Fibroblast of skin of scalp (primary cell): ENCODE measurements at places on chromosomes 1 and 21.
A peak's percentile ranks its signal among the peaks of the same experiment; 100 is the strongest.

DNA sequence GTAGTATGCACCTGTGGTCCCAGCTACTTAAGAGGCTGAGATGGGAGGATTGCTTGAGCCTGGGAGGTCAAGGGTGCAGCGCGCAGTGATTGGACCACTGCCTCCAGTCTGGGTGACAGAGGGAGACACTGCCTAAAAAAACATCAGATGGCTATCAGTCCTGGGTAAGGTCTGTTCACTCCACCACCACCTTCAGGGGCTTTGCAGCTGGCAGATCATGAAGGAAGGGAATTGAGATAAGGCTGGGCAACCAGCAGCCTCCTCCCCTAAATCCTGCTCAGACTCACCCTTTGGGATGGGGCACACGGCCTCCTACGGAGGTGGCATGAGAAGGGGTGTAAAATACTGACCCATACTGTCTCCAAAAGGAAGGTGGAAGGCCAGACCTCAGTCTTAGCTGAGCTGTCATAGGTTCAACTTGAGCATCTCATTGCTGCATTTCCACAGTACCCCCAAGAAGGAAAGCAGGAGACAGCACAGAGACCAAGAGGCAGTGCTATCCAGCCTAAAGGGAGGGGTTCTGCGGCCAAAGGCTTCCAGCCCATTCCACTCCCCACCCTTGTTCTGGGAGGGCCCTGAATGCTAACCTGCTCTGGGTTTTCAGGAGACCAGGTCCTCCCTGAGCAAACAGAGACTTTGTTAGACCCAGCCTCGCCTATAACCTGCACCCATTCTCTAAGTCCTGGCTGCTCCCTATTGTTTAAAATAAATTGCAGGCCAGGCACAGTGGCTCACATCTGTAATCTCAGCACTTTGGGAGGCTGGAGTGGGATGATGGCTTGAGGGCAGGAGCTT, 13.7 kb downstream of the SLC45A3 start:
- DNase-seq = no peak

DNA sequence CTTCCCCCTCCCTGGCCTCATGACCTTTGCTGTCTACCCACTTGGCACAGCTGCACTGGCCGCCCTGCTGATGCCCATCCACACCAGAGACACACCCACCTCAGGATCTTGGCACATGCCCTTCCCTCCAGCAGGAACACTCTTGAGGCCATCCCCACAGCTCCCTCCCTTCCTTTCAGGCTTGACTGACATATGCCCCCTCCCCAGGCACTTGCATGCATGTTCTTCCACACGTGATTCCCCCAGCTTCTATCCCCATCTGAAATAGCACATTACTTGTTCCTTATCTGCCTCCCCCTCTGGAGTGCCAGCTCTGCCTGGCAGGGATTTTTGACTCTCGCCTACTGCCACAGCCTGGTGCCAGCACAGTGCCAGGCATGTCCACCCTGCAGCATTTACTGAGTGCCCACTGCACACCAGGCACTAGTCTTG, 98.5 kb upstream of the SLC25A33 start:
- DNase-seq = no peak

GRCh38 chr1:53369034-53369750, 41.3 kb upstream of the LRP8 start:
- DNase-seq = no peak

GRCh38 chr1:160376525-160377131, 9.8 kb downstream of the NHLH1 start:
- peak; percentile 71 for DNase-seq

GRCh38 chr1:173113015-173113741, 62.4 kb upstream of the TNFSF18 start:
- DNase-seq = peak; percentile 22

GRCh38 chr21:46459024-46459355, 299 bp downstream of the DIP2A start:
- no peak for DNase-seq

DNA sequence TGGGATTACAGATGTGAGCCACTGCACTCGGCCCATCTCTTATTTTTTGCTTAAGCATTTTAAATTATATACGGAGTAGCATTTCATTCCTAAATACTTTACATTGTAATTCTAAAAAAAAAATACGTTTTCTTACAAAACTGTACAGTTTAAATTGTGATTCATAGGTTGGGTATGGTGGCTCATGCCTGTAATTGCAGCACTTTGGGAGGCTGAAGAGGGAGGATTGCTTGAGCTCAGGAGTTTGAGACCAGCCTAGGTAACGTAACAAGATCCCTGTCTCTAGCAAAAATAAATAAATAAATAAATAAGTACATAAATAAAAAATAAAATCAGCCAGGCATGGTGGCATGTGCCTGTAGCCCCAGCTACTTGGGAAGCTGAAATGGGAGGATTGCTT, 24.6 kb downstream of the TBCE start:
- peak; percentile 50 for DNase-seq
